ENCODE measurements at places on chromosomes 1 and 21. TPM values are rescaled to one million over a fixed set of nuclear protein-coding genes. Genes with fewer than 3 reads are reported as not detected.

GRCh38 chr1:9200441-9200840, 34.1 kb upstream of the H6PD start:
- no peak for DNase-seq
- no peaks in the 10 kb centered on the region for H3K36me3 ChIP-seq
- H3K4me3 ChIP-seq: no peak overlapping the region
- no peaks in the 10 kb centered on the region for H3K27me3 ChIP-seq
- no peak overlapping the region for H3K27ac ChIP-seq

- no peak overlapping the region for H3K27ac ChIP-seq
- no peaks in the 10 kb centered on the region for H3K27me3 ChIP-seq
- no peaks in the 10 kb centered on the region for H3K4me1 ChIP-seq
- no peak overlapping the region for H3K4me3 ChIP-seq
Measured at GRCh38 chr1:77347646-77348045, 65.8 kb downstream of the AK5 start.

GRCh38 chr1:33346533-33346926, 25.6 kb upstream of the A3GALT2 start:
- peak overlapping the region; percentile 94 for H3K27ac ChIP-seq
- no peaks in the 10 kb centered on the region for H3K36me3 ChIP-seq
- no peak overlapping the region for H3K4me3 ChIP-seq

GRCh38 chr1:167548059-167548932, 5.3 kb downstream of the CREG1 start:
- peaks cover 4% of the 10 kb centered on the region for H3K36me3 ChIP-seq
- H3K4me3 ChIP-seq: no peak overlapping the region
- no peak overlapping the region for H3K27ac ChIP-seq
- no peaks in the 10 kb centered on the region for H3K4me1 ChIP-seq
- H3K27me3 ChIP-seq: no peaks in the 10 kb centered on the region
- no peak for DNase-seq

Gene PGLYRP3
- total RNA-seq: not detected

GRCh38 chr1:11441211-11441952, 37.6 kb upstream of the DISP3 start:
- H3K4me3 ChIP-seq: no peak overlapping the region
- no peaks in the 10 kb centered on the region for H3K4me1 ChIP-seq
- no peak for DNase-seq
- no peak overlapping the region for H3K27ac ChIP-seq
- no peaks in the 10 kb centered on the region for H3K36me3 ChIP-seq

All from aorta (tissue), 5 donors.